ENCODE measurements at places on chromosomes 1 and 21.

- no peak for DNase-seq
These were observed 13.0 kb upstream of the MMEL1 start for GRCh38 chr1:2645776-2646175.

- DNase-seq, result no peak
These were observed 5.0 kb upstream of the MATN1 start for GRCh38 chr1:30728340-30728739.

GRCh38 chr21:44805226-44805625, 3.6 kb upstream of the UBE2G2 start:
- no peak for DNase-seq

GRCh38 chr1:84842748-84843231, 50.2 kb downstream of the LPAR3 start:
- no peak for DNase-seq

DNA sequence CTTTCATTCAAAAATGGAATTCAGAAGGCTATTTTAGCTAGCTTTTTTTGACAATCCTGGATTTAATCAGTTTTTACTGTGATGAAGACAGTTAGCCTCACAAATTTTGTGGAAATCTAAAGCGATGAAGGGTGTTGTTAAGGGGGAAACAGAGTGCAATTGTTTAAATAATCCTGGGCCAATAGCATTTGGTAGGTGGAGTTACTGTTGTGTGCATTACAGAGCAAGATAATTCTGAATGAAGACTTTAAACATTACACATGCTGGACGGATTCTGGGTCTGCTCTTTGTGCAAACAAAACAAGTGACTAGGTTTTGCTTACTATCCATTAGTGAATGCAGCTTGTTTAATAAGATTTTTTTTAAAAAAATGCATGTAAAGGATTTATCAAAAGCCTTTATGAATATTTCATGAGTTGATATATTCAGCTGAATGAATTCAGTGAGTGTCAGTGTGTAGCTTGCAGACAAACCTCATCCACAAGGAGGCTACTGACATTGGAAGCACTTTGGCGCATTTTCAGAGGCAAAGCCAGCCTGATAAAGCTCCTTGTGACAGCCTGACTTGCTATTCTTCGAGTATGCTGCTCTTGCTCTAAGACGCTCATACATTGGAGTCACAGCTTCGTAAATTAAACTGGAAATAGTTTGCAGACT, 199.6 kb downstream of the PDE4B start:
- peak; percentile 66 for DNase-seq

GRCh38 chr1:16882986-16883385, 12.8 kb upstream of the RNU1-2 start:
- DNase-seq, result no peak

- no peak for DNase-seq
These were observed 573 bp downstream of the KLHL21 start for GRCh38 chr1:6601923-6602668.

- no peak for DNase-seq
These were observed 3.2 kb downstream of the ATP1B1 start for GRCh38 chr1:169109561-169110134.

DNA sequence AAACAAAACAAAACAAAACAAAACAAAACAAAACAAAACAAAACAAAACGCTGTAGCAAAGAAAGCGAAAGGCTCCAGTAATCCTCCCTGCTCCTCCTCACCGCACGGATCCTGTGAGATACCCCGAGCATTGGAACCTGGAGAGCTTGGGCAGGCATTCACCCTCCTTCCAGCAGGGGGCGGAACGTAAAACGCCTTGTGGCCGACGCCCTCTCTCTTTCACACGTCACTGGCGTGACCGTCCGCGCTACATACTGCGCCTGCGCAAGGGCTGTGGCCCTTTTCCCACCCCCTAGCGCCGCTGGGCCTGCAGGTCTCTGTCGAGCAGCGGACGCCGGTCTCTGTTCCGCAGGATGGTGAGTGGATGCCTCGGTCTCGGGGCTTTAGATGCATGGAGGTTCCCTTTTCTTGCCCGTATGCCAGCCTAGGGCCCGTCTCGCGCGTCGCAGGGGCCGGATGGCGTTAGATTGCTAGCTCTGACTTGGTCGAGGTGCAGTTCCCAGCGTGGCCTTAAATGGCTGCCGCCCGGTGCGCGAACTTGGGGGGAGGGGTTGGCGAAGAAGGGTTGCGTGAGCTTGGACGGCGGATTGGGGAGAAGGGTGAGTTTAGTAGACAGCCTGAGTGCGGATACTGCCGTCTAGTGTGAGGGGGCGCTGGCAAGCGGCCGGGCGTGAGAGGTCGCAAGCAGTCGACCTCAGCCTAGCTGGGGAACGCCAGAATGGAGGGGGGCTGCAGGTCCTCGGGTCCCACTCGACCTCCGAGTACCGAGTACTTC, at the start of gene RPL5:
TSS of gene RPL5 (plus strand) at position 279 of the 775 bp plus-strand sequence. CDS start at position 354, 75 bp downstream.
- peak; percentile 92 for DNase-seq

DNA sequence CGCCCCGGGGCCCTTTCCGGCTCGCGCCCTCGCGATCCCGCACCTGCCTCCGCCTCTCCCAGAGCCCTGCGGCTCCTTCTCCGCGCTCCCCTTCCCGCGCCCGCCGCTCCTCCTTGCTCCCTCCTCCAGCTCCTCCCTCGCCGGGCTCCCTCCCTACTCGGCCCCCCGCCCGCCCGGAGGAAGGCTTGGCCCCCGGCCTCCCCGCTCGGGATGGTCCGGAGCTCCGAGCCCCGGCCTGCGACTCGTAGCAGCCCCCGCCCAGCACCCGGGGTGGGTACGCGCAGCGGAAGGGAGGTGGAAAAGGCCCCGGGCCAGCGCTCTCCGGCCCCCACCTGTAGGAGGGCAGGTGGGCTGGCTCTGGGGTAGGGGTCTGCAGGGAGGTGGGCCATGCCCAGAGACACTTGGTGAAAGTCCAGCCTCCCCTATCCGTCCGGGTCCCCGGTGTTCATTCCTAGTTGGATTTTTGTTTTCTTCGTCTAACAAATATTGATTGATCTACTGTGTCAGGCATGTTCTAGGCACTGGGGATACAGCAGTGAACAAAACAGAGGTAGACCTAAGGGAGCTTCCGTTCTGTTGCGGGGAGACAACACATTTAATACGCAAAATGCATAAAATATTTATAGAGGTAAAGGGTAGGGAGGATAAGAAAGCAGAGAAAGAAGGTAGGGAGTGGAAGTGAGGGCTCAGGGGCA, at the start of gene HTR1D:
TSS of gene HTR1D (minus strand) at position 82 of the 695 bp plus-strand sequence. CDS start 23,283 bp downstream, outside the sequence.
- DNase-seq, result no peak

- DNase-seq, result no peak
These were observed 63.4 kb upstream of the LRP8 start for GRCh38 chr1:53391296-53391695.

DNA sequence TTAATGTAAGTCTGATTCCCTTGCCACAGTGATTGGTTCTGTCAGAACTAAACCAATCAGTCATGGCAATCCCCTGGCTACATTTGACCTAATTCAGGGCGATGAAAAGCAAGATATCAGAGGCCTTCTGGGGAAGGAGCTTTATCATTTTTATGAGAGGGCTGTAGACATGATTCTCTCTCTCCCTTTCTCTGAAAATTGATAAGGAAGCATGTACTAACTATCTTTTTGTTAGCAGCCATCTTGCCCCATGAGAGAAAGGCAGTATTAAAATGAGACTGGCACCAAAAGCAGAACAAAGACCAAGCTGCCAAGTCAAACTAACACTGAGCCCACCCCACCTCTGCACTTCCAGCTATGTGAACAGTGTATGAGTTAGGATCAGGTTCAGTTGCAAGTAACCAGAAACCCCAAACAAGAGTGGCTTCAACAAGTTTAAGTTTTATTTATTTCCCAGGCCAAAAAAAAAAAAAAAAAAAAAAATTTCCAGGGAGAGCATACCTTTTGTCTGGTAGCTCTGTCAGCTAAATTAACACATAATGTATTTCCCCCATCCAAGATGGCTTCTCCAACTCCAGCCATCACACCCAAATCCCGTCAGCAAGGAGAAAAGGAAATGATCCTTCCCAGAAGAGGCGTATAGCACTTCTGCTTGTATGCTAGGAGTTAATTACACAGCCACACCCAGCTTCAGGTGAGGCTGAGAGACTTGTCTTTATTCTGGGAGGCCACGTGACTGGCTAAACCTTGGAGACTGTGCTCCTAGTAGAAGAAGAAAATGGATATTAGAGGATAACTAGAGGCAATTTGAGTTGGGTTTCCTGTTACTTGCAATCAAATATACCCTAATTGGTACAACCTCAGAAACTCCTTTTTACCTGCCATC, 105.8 kb upstream of the RALGPS2 start:
- no peak for DNase-seq

DNA sequence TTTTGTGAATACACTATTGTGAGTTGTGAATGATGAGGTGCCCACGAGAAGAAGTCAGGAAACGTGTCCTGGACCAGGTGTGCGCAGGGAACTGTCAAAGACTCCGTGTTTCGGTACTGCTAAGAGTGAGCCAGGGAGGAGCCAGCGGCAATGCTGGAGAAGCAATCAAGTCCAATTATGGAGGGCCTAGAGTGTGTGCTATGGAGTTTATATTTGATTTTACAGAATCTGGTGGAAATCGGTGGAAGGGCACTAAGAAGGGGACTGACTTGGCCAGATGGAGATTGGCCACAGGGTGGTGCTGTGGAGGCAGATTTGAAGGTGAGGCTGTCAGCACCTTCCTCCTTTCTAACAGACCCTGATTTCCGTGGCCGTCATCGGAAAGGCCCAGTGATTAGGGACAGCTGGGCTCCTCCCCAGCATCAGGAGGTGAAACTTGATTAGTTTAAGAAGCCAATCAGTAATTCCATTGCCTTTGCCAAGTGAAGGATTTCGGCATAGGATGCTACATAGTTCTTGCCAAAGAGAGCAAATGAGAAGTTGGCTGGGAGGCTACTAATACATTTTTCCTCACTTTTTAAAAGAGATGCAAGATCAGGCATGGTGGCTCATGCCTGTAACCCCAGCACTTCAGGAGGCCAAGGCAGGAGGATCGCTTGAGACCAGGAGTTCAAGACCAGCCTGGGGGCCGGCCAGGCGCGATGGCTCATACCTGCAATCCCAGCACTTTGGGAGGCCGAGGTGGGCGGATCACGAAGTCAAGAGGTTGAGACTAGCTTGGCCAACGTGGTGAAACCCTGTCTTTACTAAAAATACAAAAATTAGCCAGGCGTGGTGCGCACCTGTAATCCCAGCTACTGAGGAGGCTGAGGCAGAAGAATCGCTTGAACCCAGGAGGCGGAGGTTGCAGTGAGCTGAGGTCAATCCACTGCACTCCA, 7.0 kb downstream of the PTCH2 start:
- peak; percentile 34 for DNase-seq

- no peak for DNase-seq
These were observed 35.2 kb downstream of the RGL1 start for GRCh38 chr1:183840140-183840539.

DNA sequence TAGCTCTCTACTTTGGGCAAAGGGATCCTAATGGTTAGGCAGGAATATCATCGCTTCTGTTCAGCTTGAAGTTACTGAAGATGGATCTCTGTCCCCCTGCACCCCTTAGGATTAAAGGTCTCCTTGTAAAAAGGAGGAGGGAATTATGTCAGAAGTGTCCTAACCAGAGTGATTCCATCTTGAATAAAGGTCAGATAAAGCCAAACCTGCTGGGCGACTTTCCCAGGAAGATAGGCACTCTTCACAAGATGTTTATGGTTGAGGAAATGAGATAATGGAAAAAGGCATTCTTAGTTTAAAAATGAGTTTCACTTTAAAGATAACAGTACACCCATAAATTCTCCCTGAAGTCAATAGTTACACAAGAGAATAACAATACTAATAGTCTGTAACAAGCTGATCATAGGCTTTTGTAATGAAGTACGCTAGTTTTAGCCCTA, 1.7 kb upstream of the NENF start:
- no peak for DNase-seq
